Activated naive CD4-positive, alpha-beta T cell (primary cell): ENCODE measurements at places on chromosomes 12 and 14.

GRCh38 chr14:38129705-38130104 lies 78.0 kb upstream of the SSTR1 start:
- DNase-seq: no peak

DNA sequence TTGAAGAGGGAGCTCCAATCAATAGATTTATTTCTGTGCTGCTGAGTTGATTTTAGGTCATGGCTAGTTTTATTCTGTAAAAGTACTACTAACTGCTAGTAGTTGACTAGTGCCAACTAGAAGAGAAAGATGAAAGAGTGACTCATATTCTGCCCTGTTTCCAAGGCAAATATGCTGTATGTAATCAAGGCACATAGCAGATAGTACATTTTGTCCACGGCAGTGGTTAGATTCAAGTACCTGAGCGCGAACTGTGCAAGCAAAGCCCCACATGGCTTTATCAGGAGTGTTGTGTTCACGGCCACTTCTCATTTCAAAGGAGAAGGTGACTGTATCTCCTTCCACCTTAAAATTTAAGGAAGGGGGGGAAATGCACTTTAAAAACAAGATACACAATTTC lies 126.8 kb downstream of the TRAFD1 start:
- no peak for DNase-seq

DNA sequence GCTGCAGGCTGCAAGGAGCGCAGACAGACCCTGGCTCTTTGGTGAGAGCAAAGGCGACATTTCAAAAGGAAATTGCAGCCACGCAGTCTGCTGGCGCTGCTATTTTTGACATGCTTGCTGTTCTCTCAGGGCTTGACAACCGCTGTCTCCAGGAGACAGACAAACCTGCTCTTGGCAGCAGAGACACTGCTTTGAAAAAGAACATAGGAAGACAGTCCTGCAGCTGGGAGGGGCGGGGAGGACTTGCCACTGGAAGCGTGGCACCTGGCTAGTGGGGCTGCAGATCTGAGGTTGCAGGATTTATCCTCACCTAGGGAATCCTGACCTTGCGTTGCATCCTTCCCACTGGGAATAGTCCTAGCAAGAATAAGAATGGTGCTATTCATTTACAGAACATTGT lies 91.8 kb upstream of the KCNA1 start:
- no peak for DNase-seq

DNA sequence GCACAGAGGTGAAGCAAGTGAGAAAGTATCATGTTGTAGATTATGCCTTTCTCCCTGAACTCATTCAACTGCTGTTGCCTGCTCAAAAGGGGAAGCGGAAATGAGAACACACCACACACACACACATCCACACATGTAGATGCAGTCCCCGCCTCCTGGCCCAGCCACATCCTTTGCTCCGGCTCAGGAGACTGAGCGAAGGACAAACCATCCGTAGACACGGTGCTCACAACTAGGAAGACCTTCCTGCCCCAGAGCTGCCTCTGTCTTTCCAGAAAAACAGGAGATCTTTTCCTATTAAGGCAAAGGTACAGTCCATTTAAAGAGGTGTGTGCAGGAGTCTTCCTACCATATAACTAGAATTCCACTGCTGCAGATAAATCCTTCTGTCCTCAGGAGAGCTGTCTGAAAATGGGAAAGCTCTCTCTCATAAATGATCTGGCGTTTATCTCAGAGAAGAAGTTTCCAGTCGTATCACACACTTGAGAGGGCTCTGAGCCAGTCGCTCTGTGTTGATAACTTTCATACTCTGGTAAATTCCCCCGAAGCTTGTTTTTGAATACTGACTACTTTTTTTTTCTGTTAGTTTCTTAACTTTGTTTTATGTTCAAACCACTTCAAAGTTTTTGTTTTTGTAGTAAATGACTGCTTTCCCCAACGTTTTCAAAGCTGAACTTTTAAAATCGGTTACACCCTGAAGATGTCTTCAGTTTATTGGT lies at the start of gene TESPA1:
Gene TESPA1 (minus strand): TSS at position 105 of the 719 bp plus-strand sequence. CDS start 10,200 bp downstream, outside the sequence.
- no peak for DNase-seq

- no peak for DNase-seq
These were observed 103.7 kb downstream of the SCARB1 start for GRCh38 chr12:124759841-124760503.

DNA sequence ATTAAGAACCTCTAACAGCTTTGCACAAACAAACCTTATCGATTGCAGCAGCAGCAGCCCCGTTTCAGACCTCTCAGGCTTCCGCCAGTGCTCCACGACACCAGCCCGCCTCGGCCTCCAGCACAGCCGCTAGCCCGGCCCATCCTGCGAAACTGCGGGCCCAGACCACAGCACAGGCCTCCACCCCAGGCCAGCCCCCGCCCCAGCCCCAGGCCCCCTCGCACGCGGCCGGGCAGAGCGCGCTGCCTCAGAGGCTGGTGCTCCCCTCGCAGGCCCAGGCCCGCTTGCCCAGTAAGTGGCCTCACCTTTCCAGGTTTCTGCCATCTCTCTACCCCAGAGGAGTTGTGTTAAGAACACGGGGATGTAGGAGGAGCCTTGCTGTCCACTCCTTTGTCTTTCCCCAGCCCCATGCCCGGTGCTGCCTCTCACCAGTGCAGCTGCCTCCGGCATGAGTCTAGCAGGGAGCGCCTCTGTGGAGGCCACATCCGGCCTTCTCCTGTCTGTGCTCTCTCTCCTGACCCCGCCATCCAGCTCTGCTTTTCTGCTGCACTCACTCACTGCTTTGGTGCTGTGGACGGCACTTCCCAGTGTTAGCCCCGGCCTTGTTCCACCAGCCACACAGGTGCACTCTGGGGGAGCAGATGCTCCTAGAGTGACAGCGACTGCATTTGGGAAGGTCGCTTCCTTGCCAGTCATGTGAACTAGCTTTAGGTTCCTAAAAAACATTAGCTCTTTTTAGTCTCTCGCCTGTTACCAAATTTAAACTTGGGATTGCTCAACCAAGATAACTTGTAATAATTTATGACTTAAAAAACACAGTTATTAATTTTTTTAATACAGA lies 71.5 kb downstream of the EP400 start:
- no peak for DNase-seq

- no peak for DNase-seq
These were observed 11.0 kb upstream of the GSG1 start for GRCh38 chr12:13114251-13115052.

DNA sequence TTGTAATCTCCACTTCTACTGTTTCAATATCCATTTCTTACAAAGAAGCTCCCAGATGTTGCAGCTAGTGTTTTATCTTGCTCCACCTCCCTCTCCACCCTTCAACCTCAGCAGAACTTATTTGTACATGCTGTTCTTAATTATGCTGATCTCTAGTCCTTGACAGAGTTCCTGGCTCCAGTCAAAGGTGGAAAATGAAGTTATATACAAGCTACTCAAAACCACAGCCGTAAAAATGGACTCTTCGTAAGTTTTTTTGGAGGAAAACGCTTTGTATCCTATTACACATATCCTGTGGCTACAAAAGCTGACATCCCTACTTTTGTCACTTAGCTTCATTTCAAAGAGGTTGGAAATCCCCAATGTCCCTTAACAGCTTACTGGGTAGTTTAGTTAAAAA lies 1.3 kb downstream of the CLEC1A start:
- no peak for DNase-seq
